ENCODE measurements at places on chromosomes 7 and 10.

- DNase-seq: no peak
These were observed 11.3 kb downstream of the PLCE1 start for GRCh38 chr10:94005050-94005449.

- no peak for DNase-seq
These were observed 85.0 kb downstream of the SGMS1 start for GRCh38 chr10:50538555-50539398.

DNA sequence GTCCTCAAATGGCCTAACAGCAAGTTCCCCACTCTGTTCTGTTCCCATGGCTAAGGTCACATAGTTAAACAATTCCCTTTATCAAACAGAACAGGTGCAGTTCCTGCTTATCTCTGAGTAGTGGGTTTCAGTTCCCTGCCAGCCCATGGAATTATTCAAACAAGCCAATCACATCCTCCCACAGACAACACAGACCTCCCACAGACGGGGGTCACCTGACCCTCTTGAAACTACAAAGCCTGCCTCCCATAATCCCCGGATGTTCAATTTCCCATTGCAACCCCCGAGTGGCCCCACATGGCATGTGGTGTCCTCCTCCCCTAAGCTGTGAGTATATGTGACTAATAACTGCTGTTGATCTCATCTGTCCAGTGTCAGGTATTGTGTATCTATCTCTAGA lies 64.1 kb downstream of the TMEM168 start:
- DNase-seq: no peak

- no peak for DNase-seq
These were observed 310.6 kb downstream of the PARD3 start for GRCh38 chr10:34504534-34504933.

- no peak for DNase-seq
These were observed 258.0 kb downstream of the GALNT17 start for GRCh38 chr7:71389976-71390375.

DNA sequence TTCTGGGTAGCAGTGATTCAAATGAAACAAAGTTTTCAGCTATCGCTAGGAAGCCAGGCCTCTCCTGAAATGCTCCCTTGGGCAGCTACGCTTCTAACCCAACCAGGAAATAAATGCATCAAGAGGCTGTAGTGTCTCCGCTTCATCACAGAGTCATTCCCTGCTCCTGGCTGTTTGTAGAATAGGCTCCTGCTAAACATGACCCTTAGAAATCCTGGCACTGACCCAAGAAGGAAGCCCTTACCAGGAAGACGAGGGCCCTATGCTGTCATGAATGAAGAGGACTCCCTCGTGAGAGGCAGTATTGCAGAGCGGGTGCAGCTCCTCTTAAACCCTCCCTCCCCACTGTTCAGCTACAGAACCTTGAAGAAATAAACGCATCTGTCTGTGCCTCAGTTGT lies 48.3 kb downstream of the NOD1 start:
- DNase-seq: no peak

DNA sequence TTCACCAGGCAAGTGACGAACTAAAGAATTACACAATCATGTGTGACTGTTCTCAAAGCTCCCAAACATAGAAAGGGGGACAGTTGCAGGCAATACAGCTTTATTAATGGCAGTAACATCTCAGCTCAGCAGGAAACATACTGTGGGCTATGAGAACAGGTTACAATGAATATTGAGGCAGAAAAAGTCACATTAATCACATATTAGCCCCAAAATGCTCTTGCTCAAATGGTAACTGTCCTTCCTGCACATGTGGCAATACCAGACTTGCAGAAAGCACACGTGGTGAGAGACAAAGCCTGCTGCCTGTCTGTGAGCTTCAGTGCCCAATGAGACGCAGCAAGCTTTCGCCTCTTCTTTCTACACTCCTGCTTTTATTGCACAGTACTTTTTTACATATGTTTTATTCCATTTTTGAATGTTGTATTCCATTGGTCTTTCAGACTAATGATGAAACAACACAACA lies 104.9 kb upstream of the ACBD5 start:
- no peak for DNase-seq

- no peak for DNase-seq
These were observed 63.1 kb upstream of the LEP start for GRCh38 chr7:128177768-128178550.

DNA sequence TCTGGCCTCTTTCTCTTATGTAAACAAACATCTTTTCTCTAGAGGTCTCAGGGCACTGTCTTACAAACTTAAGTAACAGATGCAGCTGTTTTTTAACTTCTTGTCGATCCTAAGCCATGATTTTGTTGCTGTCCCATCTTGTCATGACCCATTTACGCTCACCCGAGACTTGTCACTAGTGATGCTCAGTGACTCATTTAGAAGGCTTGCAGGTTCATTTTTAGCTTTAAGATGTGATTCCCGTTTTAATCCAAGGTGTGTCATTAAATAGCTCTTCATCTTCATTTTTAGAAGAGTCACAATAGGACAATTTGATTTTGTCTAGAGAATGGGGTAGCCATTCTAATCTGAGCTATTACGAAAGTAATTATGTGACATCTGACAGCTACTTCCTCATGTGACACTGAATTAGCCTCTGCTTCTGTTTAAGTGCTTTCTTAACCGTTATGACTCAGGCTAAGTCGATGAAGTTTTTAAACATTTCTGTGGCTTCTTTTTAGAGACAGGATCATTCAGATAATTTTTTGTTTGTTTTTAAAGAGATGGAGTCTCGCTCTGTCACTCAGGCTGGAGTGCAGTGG lies 42.7 kb downstream of the SPDYE5 start:
- no peak for DNase-seq

GRCh38 chr10:69829775-69830174 lies 28.1 kb downstream of the COL13A1 start:
- DNase-seq: no peak

DNA sequence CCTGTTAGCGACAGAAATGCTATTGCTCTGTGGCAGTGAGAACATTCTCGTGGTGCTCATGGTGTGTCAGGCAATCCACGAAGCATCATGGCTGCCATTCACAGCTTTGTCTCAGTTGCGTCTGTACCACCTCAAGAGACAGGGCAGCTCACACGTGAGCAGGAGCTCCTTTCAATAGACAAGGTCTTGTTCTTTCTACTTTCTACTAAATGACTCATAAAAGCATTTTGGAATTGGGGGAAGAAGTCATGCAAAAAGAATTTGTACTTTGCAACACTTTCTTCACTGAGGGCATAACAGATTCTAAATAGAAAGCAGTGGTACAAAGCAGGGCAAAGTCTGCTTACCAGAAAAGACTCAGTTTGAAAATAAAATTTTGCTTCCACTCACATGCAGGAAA lies 638.5 kb downstream of the PHTF2 start:
- DNase-seq: no peak

DNA sequence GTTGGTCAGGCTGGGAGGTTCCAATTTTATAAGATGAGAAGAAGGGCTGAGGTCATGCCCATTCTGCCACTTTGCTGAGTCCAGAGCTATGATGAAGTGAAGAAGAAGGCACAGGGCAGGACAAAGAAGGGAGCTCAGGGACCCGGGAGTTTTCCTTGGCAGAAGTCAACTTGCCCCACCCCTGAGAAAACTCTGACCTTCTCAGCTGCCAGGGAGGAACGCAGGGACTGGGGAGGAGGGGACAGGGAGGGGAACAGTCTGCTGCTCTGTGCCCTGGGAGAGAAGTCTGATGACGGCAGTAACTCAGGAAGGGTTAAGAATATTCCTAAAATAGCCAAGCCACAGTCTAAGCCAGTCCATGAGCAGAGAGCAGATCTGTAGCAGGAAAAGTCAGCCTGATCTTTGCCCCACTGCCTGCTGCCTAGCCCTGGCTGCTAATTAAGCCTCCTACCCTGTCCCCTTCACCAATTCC lies 11.7 kb downstream of the ADIRF start:
- no peak for DNase-seq

- no peak for DNase-seq
These were observed 7.3 kb downstream of the C7orf57 start for GRCh38 chr7:48042636-48043035.

- DNase-seq: no peak
These were observed 66.3 kb upstream of the ETV1 start for GRCh38 chr7:14055813-14056212.

DNA sequence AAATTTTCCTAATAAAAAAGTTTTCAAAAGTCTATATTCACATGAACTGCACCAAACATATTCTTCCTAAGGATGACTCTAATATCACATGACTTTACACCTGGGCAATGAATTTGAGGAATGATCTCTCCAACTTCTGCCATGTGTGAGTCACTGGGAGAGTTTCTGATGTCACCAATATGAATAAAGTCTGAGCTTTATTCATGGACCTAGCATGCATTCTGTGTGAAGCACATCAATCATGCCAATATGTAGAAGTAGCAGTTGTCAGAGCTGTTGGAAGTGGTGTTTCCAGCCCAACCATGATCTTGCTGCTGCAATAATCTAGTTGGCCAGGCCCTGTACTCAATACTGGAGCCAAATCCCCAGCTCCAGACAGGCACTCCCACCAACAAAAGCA lies 91.7 kb upstream of the IFRD1 start:
- no peak for DNase-seq

DNA sequence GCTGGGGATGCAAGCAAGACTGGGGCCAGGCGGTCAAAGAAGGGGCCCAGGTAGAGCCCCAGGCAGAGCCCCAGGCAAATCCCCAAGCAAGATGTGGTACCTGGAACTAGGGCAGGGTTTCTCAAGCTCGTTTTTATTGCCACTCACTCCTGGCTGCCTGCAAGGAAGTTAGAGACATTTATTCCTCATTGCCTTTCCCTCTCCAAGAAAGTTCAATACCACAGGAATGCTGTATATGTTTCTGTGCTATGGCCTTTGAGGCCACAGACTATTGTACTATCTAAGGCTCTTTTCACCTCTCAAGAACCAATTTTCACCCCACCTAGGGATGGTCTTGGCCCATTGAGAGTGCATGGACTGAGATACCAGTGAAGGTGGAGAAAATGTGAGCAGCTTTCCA lies 71.3 kb downstream of the TACC2 start:
- no peak for DNase-seq

Data from tibial artery (tissue), 4 donors.